SK-N-SH treated with all-trans-retinoic acid at 6 μM for 48 hours (cell line): ENCODE measurements at places on chromosomes 2 and 18.

DNA sequence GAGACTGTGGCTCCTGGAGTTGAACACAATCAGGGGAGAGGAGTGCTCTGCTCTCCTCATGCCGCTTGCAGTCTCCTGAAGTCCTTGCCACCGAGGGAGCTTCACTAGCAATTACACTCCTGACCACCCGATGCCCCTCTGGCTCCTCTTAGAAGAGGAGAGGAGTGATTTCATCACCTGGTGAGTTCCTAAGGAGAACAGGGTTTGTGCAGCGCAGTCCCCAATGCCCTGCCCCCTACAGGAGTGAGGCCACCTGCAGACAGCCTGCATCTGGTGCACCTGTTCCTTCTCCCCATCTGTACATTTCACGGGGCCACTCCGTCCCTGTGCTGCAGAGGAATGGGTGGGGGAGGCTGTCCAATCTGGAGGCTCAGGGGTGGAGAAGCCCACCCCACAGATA, 267.2 kb downstream of the HRH4 start:
- no peak for ATAC-seq

- no peak for ATAC-seq
Observed at GRCh38 chr2:133025004-133025403, 355.0 kb upstream of the LYPD1 start.

DNA sequence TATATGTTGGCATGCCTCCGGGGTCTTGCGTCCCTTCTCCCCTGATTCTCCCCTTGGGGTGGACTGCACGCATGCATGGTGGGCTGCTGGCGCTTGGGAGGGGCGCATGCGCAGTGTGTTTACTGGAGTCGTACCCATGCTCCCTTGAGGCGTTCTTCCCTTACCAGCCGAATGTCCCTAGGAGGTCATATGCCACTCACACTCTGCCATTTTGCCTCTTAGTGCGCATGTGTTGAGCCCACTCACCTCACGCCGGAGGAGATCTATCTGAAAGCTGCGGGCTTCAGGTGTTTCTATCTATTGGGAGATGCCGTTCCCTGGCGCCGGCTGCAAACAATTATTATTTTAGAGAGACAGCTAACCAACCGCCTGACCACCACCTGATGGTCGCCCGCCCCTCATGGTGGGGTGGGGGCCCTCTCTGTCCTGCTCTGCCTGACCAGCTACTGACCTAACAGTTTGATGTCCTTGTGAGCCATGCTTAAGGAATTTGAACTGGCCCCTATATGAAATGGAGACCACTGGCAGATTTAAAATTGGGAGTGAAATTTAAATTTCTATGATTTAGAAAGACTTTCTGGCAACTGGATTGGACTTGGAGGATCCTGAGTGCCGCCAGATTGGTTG, 179.6 kb downstream of the RNF144A start:
- ATAC-seq: peak; percentile 43

DNA sequence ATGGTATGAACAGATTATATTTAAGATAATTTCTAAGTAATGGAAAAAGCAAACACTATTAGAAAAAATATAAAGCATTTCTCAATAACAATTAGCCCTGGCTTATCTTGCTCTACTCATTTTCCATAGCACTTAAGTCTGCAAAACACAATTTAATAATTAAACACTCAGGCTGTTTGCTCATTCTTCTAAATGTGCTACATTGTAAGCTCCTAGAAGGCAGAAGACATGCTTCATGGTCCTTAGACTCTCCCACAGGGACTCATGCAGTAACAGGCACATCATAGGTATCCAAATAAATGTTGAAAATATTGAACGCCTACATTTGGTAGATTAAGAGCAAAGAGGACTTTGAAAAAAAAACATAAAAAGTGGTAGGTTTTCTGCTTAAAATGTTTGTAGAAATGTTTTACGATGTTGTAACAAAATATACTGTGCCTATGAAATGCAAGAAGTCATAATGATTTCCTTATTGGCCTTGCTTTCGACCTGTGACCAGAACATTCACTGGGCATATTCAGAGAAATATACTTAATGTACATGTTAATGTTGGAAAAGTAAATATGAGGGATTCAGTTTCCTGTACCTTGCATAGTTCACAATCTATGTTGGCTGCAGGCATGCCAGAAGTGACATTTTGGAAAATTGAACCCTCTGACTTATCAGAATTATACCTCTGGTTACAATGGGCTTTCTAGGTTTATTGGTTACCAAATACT, 27.2 kb downstream of the G6PC2 start:
- no peak for ATAC-seq

- ATAC-seq: no peak
Observed at GRCh38 chr2:32222966-32223365, 41.7 kb downstream of the NLRC4 start.

- peak; percentile 87 for ATAC-seq
Observed at GRCh38 chr2:198073253-198073652, 268.9 kb downstream of the PLCL1 start.

GRCh38 chr2:239809391-239809790, 215.8 kb downstream of the NDUFA10 start:
- no peak for ATAC-seq

DNA sequence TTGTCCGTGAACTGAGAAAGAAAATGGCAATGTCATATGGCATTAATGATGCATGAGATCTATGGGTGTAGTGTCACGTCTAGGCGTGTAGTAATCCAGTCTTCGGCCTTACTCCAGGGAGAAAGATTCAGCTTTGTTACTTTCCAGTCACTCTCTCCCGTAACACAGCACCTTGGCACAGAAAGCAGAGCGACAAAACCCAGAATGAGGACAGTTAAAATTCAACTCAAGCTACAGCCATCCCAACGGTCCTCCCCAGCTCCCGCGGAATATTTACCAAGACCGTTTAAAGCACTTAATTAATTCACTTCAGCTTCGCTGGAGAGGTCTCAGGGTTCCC, 797 bp upstream of the CRIM1 start:
- no peak for ATAC-seq

GRCh38 chr18:55650363-55650870, 62.4 kb upstream of the TCF4 start:
- no peak for ATAC-seq

GRCh38 chr2:8658064-8658862, 23.6 kb upstream of the ID2 start:
- no peak for ATAC-seq

DNA sequence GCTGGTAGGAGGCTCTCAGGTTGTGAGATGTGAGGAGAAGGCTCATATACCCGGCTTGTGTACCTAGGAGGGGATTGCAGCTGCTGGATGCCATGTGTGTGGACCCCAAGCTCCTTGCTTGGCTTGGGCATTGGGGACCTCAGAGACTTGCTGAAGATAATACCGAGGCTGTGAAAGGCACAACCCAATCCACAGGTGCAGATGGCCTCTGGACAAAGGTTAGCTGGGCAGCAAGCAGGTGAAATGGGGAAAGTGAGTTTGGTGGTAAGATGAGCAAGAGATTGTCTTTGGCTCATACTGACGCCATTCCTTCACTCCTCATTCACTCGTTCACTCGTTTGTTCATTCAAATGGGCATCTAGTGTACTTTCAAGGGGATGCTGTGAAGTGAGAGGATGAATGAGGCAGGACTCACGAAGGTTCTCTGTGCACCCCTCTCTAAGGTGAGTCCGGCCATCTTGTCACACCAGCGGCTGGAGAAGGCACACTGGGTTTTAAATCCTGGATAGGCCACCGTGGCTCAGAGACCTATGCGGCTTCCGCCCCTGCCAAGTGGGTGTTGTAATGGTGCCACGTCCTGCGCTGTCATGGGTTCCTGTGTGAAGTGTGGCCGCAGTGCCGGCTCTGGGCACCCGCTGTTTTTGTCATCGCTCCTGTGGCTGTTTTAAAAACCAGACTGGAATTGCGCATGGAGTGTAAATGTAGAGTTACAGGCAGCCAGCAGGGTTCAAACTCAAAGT, 13.7 kb downstream of the FBLN7 start:
- no peak for ATAC-seq

GRCh38 chr2:135052997-135053474, 944 bp downstream of the RAB3GAP1 start:
- ATAC-seq: peak; percentile 2; the same call in 1 of the 3 replicates

DNA sequence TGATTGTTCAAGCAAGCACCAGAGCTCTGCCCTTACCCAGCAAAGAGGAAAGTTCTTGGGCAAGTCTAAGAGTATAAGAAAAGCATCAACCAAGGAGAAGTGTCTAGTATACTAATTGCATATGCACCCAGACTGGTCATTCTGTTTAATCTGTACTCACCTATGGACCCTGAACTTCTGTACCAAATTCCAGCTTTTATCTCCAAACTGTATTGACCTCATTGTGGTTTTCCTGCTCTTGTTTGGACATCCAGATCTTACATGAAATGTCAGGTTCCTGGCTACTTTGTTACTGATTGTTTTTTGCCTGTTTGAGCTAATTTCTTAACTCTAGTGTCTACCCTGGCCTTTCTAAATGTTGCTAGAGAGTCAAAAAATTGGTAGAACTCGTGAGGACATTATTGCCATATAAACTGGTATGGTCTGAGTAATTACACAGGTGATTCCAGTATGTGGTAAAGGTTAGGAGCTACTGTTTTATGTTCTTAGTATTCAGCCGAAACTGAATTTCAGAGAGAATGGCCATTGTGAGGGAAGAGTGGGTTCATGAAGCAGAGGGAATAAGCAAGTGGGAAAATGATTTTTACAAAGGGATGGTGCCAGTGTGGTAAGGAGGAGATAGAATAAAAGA, 146.3 kb downstream of the HNMT start:
- no peak for ATAC-seq

GRCh38 chr2:31255911-31256571, 22.1 kb downstream of the EHD3 start:
- no peak for ATAC-seq

GRCh38 chr18:24868311-24868710, 407.9 kb downstream of the HRH4 start:
- no peak for ATAC-seq

GRCh38 chr2:152099367-152100050, 665 bp upstream of the CACNB4 start:
- ATAC-seq: peak; percentile 40

DNA sequence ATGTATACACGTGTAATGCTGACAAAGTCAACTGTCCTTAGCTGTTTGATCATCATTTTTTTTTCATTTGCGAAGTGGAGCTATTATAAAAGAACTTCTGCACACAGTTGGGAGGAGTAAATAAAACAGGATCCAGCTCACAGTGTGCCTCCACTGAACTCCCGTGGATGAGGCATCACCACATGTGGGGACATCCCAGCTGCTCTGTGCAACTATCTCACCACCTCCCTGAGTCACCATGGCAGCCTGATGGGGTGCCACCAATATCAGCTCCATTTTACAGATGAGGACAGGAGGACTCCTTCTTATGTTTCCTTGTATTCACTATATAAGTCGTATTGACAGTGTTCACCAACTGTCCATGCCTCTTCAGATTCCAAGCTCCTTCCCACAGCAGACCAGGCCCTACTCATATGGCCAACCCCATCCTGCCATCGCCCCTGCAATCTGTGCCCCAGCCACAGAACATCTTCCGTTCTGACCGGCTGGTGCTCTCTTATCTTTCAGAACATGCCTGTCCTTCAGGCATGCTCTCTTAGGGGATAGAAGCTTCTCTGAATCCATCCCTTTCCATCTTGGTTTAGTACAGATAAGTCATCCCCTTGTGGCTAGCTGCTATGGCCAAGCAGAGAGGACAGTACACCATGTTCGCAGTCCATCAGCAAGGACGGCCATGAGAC, 288.1 kb downstream of the RNF144A start:
- no peak for ATAC-seq

DNA sequence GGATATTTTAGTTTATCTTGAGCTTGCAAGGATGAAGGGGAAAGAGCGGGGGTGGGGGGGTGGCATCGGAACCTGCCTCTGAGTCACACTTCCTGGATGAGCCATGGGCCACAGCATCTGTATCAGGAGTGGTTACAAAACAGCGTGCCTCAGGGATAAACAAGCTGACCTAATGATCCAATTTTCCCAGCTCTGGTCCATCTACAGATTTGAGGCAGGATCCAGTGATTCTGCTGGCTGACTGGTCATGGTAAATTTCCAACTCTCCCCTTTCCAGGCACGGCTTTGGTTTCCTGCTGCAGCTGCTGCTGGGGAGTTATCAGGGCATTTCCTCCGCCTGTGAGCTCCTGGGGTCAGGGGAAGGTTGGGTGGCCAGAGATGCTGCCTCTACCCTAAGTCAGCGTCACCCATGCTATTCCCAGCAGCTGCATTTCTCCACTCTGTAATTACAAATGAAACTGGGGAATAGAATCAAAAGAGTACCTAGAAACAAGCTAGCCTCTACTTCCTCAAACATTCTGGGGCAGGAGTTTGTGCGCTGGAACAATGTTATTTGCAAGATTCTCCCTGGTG, 4.7 kb upstream of the HPCAL1 start:
- ATAC-seq: peak; percentile 34

DNA sequence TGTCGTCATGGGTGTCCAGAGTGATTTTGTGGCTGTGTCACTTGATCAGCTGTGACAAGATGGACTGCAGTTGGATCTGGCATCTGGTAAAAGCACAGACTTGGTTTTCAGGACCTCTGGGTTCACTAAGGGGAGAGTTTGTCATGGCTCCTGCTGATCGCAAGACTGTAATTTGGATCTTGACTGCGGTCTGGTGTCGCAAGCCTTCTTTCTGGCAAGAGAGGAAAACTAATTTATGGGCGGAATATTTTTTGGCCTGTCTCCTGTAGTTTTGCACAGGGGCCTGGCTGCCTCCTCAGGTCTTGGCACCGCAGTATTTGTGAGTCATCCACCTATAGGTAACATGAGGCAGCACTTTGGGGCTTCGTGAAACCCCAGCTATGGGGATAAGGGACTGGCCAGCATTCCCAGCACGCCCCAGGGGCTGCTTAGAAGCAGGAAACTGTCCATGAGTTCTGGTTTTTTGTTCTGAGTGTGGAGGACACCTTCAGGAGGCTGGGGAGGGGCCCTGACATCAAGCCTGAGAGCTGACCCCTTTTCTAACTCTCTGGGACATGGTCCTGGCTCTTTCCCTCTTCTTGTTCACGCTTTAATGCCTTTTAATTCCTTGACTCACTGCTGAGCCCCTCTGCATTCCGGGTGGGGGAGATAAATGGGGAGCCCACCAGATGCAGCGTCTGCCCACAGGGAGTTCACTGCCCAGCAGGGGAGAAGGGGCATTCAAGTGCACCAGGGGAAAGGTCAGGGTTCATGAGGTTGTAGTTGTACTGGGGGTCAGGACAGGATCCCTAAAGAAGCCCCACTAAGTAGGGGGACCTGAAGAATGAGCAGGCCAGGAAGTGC, 12.2 kb downstream of the SH3BP4 start:
- peak; percentile 71 for ATAC-seq

- no peak for ATAC-seq
Observed at GRCh38 chr2:176595986-176596385, 326.7 kb downstream of the MTX2 start.

- ATAC-seq: no peak
Observed at GRCh38 chr2:172040311-172040710, 40.6 kb downstream of the METAP1D start.

GRCh38 chr2:179584760-179585159, 276.7 kb downstream of the ZNF385B start:
- no peak for ATAC-seq

- ATAC-seq: no peak
Observed at GRCh38 chr2:241000831-241001321, 2.5 kb downstream of the SNED1 start.

- ATAC-seq: no peak
Observed at GRCh38 chr2:197677056-197677455, 1.7 kb upstream of the RFTN2 start.

- no peak for ATAC-seq
Observed at GRCh38 chr2:65395621-65396347, 36.6 kb downstream of the SPRED2 start.

- no peak for ATAC-seq
Observed at GRCh38 chr2:115483666-115484065, 1041.2 kb downstream of the DPP10 start.
